Fibroblast of villous mesenchyme (primary cell): ENCODE measurements at places on chromosomes 1 and 21. TPM values are rescaled to one million over a fixed set of nuclear protein-coding genes. Genes with fewer than 3 reads are reported as not detected.

DNA sequence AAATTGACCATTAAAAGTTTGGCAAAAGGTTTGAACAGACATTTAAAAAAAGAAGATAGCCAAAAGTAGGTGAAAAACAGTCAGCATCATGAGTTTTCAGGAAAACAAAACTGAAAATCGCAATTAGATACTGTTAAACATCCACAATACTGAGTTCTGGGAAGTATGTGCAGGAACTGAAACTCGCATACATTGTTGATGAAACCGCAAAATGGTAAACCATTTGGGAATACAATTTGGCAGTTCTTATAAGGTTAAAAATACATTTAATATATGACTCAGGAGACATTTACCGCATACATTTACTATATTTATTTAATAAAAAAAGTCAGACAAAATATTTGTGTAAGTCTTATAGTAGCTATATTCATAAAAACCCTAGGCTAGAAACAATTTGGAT lies 393.2 kb downstream of the COL11A1 start:
- no peak for DNase-seq

- DNase-seq = peak; percentile 82
Observed at GRCh38 chr1:224430511-224431113, 4.0 kb downstream of the WDR26 start.

LCE2A gene
- total RNA-seq = 0.43 TPM in 1 of 2 replicates, not detected in the other

ZNF670 gene
- total RNA-seq = 2.9 and 4.3 TPM in 2 replicates

ALX3 gene
- total RNA-seq = not detected in 2 replicates

DNA sequence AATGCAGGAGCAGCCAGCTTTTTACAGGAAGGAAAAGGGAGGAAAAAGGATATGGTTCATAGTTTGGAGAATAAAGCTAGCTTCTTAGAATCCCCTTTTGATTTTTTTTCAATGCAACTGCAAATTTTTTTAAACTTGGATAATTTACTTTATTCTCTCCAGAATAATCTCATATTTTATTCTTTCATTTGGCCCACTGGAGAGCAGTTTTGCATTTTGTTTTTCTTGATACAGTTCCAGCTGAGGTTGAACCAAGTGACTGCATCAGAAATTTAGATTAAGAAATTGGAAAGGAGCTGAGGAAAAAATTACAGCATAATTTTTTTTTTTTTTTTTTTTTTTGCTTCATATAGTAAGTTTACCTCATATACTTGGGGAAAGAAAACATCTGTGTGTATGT lies 22.8 kb downstream of the GABPA start:
- no peak for DNase-seq

GRCh38 chr1:973459-974292 lies 7.4 kb downstream of the PLEKHN1 start:
- DNase-seq = no peak

GJA5 gene
- under 0.01 and 0.86 TPM in 2 replicates for total RNA-seq

DNA sequence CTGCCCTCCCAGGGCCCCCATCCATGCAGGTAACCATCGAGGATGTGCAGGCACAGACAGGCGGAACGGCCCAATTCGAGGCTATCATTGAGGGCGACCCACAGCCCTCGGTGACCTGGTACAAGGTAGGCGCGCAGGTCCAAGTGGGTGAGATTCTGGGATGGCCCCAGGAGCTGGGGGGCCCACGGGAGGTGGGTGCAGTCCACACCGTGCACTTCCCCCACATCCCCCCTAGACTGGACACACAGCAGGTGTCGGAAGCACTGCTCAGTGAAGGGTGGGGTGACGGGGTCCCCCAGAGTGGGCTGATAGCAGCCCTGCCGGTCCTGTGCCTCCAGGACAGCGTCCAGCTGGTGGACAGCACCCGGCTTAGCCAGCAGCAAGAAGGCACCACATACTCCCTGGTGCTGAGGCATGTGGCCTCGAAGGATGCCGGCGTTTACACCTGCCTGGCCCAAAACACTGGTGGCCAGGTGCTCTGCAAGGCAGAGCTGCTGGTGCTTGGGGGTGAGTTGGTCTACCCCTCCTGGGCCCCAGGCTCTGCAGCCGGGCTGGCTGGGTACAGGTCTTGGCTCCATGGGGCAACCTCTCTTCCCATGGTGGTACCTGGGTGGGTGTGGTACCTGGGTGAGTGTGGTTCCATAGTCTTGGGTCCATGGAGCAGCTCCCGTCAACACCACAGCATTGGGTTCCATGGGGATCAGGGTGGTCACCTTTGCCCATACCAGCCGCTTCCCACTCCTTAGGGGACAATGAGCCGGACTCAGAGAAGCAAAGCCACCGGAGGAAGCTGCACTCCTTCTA lies 40.4 kb downstream of the TRIM11 start:
- no peak for DNase-seq

GRCh38 chr1:27436204-27437159 lies 44.1 kb downstream of the GPR3 start:
- DNase-seq = peak; percentile 70

GRCh38 chr1:219381396-219381795 lies 207.7 kb downstream of the LYPLAL1 start:
- DNase-seq = no peak
